ENCODE measurements at places on chromosomes 7 and 10.

GRCh38 chr10:66604195-66604594, 321.6 kb upstream of the LRRTM3 start:
- no peak for DNase-seq

DNA sequence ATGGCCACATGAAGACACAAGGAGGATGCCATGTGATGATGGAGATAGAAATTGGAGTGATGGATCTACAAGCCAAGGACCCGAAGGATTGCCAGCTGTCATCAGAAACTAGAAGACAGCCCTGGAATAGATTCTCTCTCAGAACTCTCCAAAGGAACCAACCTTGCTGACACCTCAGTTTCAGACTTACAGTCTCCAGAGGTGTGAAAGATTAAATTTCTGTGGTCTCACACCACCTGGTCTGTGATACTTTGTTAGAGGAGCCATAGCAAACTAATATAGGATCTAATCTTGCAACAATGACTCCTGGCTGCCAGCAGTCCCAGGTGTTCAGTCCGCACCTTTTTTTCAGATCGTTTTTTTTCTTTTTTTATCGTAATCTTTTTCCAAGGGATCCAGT, 647.3 kb upstream of the GHITM start:
- DNase-seq: no peak

DNA sequence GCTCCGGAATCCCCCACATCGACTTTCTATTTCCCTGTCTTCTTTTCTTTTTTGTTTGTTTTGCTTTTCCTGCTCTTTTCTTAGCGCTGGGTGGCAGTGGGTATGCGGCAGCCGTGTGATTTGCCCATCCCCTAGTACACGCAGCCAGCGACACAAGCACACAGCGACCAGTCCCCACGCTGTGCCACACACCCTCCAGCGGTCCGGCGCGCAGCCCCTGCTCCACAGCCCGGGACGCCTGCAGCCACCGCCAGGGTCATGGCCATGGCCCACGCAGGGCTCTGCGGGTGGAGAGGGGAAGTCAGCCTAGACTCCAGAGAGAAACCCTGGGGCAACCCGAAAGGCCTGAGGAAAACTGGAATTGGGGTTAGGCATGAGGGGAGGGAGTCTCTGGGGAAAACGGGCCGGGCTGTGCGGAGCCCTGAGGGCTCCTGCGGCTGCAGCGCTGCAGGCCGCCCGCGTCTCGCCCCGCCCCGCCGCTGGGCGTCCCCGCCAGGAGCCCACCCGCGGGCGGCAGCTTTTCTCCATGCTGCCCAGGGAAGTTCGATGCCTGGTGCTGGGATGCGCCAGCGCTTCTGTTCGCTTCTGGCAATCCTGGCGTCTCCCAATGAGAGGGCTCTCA, 2.5 kb downstream of the CHRM2 start:
- DNase-seq: peak; percentile 57

DNA sequence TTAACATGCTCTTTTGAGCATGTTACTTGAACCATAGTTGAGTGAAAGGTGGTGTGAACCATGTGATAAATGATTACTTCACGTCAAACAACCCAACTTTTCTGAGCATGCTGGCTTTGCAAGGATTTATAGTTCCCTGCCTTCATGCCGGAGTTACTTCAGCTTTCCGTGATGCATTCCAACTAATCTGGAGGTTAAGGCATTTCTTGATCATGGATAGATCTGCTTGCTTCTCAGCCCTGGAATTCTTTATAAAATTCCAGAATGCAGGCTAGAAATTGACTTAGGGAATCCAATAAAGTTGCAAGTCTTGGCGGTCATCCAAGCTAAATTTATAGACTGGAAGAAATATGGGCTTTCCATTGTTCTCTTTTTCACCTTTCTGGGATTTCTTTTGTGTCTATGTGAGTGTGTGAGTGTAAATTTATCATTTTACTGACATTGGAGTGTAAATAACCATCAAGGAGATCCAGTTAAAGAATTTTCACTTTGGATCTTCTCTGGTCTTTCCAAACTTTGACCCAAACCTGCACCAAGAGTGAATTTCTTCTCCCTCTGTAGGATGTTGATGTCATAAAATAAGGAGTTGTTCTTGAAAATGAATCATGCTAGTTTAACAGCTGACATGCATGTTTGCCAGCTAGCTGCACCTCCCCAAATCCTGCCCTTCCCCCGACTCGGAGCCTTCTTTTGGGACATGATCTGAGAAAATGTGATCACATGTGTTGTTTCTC, 289.0 kb downstream of the TWIST1 start:
- no peak for DNase-seq

- peak; percentile 78 for DNase-seq
Measured at GRCh38 chr7:117835016-117835664, 38.1 kb downstream of the CTTNBP2 start.

GRCh38 chr7:127683776-127684681, 32.0 kb downstream of the SND1 start:
- DNase-seq: no peak

GRCh38 chr10:13120786-13121499, 21.0 kb downstream of the OPTN start:
- no peak for DNase-seq

GRCh38 chr10:36349445-36350078, 707.5 kb upstream of the FZD8 start:
- no peak for DNase-seq

DNA sequence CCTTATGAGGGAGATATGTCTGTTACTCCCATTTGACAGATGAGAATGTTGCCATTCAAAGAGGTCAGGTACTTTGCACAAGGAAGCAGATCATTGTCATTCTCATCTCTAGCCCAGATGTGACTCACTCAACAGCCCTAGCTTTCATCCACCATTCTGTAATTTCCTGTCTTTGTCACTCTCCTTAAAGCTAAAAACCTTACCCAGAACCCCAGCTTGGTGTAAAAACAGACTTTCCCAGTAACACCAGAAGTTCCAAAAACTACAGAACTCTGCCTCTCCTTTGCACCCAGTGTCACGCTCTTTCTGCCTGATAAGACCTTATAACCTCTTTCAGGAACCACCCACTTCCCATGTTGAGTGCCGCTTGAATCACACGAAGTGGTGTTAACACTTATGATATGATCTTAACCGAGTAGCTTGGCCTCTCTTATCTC, 89.1 kb upstream of the SP4 start:
- DNase-seq: no peak

DNA sequence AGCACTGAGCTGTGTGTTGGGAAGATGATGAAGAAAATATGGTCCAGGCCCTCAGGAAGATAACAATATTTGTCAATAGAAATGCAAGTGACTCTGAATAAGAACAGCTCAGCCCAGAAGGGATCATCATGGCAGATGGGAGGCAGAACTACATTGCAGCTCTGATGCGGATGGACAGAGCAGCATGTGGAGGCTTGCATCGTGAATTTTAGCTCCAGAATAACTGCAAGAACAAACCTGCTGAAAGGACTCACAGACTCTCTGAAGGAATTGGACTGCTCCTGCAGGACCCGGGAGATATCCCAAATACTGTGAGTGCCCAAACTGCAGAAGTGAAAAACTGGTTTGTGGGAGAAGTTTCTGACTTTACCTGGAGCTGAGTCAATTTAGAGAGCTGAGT, 80.6 kb upstream of the LAMB4 start:
- peak; percentile 34 for DNase-seq

GRCh38 chr10:97003151-97003803, 171.2 kb downstream of the LCOR start:
- DNase-seq: no peak

- no peak for DNase-seq
Measured at GRCh38 chr7:108236681-108237415, 106.7 kb upstream of the LAMB4 start.

DNA sequence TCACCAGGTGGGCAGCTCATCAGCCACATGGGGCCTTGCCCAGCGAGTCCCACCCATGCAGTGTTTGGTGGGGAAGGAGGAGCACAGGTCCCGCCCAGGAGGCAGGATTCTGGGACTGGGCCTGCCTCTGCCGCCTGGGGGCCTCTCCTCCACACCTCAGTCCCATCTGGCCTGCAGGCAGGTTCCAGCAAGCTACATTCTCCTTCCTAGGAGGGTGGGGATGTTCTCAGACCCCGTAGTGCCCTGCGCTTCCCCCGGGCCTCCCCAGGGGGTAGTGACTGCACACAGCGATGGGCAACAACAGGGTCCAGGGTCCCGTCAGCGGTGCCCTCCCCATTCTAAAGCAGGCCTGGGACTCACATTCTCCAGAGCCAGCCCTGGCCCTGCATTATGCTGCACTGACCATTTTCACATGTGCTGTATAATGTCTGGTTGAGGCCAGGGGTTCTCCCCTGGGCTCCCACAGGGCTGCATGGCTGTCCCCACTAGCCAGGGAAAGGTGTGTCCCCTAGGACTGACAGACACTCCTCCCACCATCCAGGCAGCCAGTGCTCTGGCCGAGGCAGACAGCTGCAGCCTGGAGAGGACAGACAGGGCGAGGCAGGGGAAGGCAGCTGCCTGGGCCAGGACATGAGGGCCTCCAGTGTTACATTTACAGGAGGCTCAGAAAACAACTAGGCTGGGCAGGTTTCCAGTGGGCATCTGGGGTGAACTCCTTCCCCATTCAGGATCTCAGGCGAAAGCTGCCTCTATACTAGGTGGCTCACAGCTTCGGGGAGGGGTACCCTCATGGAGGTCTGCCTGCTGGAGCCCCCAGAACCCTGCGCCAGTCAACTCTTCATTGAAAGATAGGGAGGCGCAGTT, 9.3 kb downstream of the RASGEF1A start:
- peak; percentile 39 for DNase-seq

- peak; percentile 88 for DNase-seq
Measured at GRCh38 chr10:76115471-76116155, 684.2 kb downstream of the LRMDA start.

All from DMS53 (cell line).